RWPE1 (cell line): ENCODE measurements at places on chromosomes 3 and 15.

GRCh38 chr15:93073465-93073952 is 15.5 kb downstream of the RGMA start:
- DNase-seq = no peak

DNA sequence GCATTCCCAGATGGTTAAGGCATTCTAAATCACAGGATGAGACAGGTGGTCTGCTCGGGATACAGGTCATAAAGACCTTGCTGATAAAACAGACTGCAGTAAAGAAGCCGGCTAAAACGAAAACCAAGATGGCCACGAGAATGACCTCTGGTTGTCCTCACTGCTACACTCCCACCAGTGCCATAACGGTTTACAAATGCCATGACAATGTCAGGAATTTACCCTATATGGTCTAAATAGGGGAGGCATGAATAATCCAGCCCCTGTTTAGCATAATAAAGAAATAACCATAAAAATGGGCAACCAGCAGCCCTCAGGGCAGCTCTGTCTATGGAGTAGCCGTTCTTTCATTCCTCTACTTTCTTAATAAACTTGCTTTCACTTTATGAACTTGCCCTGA is 151.1 kb downstream of the ZNF385D start:
- no peak for DNase-seq

DNA sequence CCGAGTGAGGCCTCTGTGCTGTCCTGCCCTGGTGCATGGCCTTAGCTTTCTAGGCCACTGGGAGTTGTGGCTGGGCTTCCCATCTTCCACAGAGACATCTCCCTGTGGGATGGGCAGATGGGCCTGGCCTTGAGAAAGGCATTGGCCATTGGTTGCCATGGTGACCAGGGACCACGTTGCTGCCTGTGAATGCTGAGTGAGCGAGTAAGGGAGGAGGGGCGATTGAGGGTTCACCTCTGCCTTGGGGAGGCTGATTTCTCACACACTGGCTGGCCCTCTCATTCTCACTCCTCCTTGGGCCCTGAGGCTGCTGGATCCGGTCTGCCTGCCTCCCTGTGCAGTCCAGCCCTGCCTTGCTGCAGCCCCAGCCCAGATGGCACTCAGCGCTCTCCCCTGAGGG is 26.4 kb upstream of the DOCK3 start:
- no peak for DNase-seq

GRCh38 chr3:43155464-43156121 is 49.7 kb upstream of the POMGNT2 start:
- DNase-seq = peak; percentile 69

DNA sequence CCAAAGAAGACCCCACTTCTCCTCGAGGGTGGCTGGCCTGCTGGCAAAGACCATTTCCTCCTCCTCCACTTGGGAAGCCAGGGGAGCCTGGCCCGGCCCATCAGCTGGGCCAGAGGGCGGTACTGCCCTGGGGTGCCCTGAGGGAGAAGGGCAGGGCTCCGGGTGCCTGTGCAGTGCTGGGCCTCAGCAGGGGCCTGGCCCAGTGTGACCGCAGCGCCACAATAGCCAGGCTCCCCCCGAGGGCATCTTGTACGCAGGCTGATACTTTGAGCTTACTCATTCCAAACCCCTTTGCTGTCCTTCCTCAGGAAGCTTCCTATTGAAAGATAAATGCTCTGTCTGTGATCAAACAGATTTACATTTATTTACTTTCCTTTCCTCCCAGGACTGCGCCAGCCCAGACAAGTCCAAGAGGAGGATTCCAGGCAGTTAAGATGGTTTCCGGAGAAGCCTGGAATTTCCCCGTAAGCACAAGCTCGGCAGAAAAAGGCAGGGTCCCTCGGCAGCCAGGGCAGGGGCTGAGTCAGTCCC is 240.1 kb downstream of the XXYLT1 start:
- DNase-seq = peak; percentile 87

- no peak for DNase-seq
Observed at GRCh38 chr15:75673426-75674235, 25.9 kb downstream of the SNX33 start.

GRCh38 chr3:20890111-20890519 is 704.1 kb upstream of the SGO1 start:
- DNase-seq = no peak

GRCh38 chr15:68295014-68295805 is 17.7 kb downstream of the FEM1B start:
- DNase-seq = no peak

DNA sequence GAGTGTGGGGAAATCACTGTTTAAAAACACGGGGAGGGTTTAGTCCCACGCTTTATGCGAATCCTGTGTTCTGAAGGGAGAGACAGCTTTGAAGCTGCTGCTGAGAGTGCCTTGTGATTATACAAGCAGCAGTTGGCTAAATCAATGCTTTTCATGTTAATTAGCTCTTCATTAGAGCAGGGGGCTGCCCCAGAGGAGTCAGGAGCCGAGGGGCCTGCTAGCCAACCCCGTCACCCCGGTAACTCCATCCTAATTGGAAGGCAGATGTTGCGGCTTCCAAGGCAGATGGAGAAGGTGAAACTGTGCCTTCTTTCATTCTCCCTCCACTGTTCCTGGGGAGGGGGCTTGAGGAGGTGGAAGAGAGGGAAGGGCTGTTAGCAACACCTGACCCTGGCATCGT is 92.4 kb upstream of the ANKRD34C start:
- DNase-seq = no peak

DNA sequence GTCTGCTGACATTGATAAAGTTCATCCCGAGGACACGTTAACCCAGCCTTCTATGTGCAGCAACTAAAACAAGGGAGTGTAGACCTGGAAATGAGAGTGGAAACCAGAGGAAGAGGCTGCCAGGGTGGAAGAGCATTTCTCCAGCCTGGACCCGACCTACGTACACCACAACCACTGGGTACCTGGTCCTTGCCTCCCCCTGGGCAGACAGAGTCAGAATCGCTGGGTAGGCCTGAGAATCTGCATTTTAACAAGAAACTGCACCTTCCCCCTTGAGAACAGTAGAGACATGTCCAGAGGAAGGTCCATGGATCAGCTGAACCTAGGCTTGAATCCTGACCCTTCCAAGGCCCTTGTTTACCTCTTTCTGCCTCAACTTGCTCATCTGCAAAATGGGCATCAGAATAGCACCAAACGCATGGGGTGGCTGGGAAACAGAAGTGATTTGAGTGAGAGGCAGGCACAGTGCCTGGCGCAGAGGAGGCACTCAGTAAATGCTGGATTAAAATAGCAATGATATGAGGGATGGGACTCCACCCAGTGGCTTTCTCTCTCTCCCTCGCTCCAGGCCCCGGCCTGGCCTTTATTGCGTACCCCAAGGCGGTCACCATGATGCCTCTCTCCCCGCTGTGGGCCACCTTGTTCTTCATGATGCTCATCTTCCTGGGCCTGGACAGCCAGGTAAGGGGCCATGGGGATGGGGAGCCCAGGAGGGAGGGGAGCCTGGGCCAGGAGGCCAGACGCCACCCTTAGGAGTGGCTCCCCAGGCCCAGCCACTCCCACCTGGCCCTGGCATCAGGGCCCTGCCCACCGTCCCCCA is 66.9 kb upstream of the SLC6A1 start:
- DNase-seq = no peak

DNA sequence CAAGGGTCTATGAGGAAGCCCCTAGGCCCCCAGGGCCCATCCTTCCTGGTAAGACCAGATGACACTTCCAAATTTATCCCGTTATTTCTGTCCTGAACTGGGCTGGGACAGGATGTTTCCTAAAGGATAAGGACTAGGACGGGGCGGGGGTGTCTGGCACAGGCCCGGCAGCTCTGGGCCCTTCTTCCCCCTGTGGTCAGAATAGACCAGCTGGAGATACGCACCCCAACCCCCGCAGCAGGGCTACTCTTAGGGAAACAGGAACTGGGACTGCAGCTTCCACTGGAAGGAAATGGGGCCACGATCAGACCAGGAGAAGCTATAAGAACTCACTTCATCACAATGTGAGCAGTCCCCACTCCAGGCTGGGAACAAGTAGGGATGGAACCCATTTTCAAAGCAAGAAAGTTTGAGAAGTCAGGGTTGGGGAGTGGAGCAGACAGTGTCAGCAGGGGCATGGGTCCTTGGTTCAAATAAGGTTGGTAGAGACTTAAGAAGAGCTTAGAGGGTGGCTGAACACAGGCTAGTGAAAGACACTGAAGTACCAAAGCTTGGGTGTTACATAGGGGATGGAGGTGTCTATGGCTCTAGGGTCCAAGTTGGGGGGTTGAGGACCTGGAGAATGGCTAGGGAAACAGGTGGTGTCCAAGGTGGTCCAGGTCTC is 1.1 kb downstream of the NCKIPSD start:
- no peak for DNase-seq

DNA sequence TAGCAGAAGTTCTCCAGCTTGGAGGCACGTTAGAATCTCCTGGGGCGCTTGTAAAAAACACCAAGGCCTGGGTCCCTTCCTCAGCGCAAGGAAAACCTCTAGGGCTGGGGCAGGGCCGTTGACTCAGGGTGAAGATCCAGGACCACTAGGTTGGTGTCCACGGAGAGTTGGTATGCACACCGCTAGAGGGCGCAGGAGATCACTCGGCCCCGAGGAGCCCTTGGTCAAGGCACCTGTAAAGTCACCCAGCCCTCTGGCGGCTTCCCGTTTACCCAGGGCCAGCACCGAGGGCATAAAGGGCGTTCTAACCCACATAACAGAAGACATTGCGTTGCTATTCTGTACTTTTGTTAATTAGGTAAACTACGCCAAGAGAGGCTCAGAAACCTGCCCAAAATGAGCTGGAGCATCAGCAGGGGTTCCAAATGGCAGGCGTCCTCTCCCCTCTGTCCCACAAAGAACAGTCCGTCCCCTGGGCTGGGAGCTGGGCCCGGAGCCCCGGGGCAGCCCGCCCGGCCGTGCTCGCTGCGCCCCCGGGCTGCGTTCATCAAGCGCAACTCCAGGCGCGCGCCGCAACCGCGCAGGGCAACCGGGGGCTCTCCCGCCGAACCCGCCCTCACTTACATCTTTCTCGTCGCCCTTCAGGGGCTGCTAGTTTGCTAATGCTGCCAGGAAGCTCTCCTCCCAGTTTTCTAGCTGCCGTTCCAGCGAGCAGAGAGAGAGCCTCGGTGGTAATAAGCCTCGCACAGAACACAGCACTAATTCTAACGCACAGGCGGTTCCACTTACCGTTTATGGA is 332.1 kb downstream of the ARRDC4 start:
- peak; percentile 69 for DNase-seq

- peak; percentile 98 for DNase-seq
Observed at GRCh38 chr15:75204340-75205063, 2.8 kb downstream of the C15orf39 start.

DNA sequence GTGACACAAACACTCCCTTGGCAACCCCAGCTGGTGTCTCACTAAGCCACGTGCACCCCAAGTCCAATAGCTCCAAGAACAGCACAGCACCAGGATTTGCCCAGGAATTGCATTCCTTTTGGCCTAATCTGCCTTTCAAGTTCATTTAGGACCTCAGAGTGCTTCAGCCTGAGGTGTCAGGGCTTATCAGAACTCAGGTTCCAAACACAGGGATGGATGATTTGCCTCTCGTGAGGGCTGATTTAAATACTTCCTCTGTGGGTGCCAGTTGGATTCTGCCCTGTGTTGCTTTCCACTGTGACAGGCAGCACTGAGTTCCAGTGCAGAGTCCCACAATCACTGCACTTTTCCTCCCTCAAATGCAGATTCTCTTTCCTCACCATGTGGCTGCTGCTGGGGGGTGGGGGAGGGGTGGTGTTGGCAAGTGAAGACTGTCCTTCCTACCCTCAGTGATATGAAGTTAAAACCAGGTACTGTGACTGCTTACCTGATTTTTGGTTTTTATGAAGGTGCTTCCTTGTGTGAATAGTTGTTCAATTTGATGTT is 204.3 kb upstream of the STAC start:
- no peak for DNase-seq
